ENCODE measurements at places on chromosomes 6 and 20.

- no peak for DNase-seq
Measured at GRCh38 chr6:85372915-85373270, 77.0 kb upstream of the NT5E start.

DNA sequence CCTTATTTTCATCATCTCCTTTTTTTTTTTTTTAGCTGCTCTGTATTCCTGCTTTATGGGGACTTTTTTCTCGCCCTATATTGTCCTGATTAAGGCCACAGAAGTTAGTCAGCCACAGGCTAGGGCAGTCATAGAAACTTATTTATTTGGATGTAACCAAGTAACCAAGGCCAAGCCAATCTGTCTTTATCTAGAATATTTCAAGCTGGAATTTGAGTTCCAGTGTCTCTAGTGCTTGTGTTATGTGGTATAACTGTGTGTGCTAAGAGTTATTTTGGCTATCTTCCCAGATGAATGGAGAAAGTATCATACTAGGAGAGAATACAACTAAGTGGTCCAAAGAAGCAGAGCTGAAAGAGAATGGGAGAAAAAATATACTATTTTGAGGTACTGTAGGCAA, 751.5 kb downstream of the CBLN4 start:
- DNase-seq, result no peak

DNA sequence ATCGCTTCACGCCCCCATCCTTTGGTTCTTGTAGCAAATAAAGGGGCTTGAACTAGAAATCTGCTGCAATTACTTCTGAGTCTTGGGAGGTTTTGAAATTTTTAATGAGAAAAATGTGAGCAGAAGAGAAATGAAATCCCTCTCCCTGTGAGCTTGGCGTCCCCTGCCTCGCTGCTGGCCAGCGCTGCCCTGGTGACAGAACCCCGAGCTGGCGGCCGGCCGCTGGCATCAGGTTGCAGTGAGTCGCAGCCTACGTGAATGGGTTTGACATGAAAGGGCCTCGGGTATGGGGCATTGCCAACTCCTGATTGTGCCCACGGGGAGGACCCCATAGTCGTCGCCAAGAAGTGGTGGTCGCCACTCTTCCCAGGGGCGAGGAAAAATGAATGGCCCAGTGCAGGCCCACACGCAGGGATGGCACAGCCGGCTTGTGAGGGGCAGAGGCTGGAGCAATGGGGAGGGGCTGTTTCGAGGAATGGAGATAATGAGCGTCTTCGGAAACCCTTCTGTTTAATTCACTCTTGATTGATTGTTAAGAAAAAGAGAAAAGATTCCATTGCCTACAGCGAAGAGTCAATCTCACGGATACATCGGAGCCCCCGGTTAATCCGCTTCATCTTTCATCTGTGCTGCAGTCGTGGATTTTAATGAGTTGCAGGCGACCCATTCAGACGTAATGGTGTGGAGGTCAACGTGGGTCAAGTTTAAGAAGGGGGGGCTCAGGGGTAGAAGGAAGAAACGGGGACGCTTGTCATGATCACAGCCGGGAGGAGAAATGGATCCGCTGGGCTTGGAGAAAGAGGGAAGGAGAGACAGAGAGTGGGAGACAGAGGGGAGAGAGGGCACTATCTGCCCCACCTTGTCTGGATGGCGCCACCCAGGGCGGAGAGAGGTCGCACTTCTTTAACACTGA, 380.1 kb downstream of the THBS2 start:
- no peak for DNase-seq

- DNase-seq, result no peak
Measured at GRCh38 chr6:3208775-3209113, 18.7 kb downstream of the TUBB2B start.

- DNase-seq, result peak; percentile 61
Measured at GRCh38 chr20:49276161-49276960, 1.5 kb downstream of the ZNFX1 start.

DNA sequence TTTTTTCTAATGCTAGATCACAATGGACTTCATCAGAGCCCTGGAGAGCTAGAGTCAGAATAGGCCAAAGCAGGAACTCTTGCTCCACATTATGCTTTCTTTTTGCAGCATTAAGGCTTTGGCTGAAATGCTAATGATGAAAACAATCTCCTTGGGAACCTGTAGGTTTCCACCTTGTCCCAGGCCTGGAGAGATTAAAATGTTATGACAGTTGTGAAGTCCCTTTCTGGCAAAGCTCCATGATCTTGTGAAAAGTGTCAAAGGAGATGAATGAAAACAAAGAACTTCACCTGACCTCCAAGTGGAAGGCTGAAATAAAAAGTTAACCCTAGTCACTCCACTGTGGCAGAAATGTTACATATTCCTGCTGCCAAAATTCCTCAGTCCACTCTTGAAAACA, 64.0 kb upstream of the LRRC1 start:
- DNase-seq, result no peak

GRCh38 chr20:2179233-2179580, 77.6 kb downstream of the STK35 start:
- DNase-seq, result no peak

DNA sequence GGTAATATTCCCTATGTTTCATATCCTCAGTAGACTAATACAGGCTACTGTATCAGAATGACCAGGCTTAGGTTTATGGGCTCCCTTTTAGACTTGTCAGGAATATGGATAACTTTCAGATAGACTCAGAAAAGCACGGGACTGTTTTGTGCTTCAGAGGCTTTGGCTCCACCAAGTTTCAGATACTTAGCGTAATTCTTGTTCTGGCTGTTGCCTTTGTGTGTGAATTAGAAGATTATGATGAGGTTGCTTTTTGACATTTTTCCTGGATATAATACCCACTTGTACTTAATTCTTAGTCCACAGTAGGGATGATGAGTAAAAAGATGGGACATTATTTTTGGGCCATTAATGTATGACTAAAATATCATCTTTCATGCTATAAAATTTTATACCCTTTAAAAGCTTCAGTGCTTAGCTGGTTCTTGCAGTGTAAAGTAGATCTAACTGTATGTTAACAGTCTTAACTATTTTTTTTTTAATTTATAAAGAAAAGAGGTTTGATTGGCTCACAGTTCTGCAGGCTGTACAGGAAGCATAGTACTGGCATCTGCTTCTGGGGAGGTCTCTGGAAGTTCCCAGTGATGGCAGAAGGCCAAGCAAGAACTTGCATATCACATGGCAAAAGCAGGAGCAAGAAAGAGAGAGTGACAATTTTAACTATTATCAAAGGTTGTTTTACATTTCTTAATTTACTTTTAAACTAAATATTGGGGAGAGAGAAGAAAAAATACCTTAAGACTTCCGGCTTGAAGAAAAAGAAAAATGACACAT, 120.7 kb downstream of the ZFAND3 start:
- DNase-seq, result no peak

- no peak for DNase-seq
Measured at GRCh38 chr6:11110921-11111768, at the start of gene ERVFRD-1. Gene ERVFRD-1, minus strand, starts transcription at chr6:11111725. Its CDS starts 6,415 bp downstream, at chr6:11105310.

DNA sequence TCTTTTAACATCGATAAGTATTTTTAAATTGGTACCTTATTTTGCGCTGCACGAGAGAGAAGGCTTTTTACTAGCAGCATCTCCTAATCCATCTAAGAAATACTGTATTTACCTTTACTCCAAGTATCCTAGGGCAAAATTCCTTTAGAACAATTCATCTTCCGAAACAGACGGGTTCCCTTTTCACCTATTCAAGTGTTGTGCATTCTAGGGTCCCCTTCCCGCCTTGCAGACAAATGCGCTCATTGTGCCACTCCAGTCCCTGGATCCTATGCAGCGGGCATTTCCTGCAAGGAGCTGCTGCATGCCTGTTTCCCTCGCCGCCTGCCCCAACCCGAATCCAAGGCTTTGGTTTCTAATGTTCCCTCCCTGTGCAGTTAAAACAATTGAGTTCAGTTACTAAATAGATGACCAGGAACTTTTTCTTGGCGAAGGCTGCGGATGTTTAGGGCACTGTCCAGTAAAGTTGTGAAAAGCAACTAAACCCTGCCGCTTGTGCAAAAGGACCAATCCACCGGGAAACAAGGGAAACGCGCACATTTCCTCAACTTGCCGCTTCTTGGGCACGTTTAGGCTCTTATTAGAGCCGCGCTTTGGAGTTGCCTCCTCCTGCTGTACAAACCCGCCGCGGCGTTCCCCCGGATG, 556 bp upstream of the SCAF8 start:
- DNase-seq, result no peak

DNA sequence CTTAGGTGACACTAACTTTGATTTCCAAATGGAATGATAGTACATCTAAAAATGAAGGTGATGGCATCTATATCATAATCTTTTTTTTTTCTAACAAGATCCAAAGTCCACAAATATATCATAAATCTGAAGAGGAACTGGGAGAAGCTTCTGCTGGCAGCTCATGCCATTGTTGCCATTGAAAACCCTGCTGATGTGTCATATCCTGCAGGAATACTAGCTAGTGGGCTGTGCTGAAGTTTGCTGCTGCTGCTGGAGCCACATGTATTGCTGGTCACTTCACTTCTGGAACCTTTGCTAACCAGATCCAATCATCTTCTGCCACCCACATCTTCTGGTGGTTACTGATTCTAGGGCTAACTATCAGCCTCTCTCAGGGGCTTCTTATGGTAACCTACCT, 27.4 kb upstream of the KHDC1 start:
- no peak for DNase-seq

- DNase-seq, result no peak
Measured at GRCh38 chr20:19889011-19889953, 127.9 kb upstream of the NAA20 start.

GRCh38 chr6:151005896-151006632, 140.6 kb downstream of the MTHFD1L start:
- DNase-seq, result no peak

- no peak for DNase-seq
Measured at GRCh38 chr6:107668743-107669474, 155.2 kb downstream of the SCML4 start.

GRCh38 chr20:45290677-45291355, 15.8 kb upstream of the RBPJL start:
- peak; percentile 62 for DNase-seq

GRCh38 chr6:13866301-13866700, 51.9 kb upstream of the MCUR1 start:
- no peak for DNase-seq

DNA sequence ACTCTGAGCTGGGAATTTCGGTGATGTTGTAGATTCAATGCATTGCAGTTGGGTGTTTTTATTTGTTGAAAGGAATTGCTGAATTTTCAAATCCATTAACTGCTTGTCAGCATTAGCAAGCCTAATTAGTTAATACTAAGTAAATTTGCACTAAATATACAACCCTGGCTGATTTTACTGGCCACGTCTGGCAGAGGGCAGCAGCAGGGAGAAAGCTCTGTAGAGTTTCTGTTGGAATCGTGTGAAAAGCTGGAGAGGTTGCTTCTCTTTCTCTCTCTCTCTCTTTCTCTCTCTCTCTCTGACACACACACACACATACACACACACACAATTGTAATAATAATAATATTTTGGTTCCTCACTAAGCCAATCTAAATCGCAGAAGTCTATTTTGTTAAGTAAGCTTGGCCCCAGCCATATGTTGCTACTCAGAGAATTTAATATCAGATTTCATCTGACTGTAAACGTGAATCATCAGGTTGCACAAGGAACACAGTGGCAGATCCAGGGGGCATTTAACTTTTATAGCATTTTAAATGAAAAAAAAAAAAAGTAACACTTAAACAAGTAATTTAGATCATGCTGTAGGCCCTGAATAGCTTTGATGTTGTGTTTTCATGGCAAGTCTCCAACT, 289.5 kb downstream of the ESR1 start:
- no peak for DNase-seq

- DNase-seq, result no peak
Measured at GRCh38 chr6:87029711-87030314, 65.1 kb downstream of the CGA start.

DNA sequence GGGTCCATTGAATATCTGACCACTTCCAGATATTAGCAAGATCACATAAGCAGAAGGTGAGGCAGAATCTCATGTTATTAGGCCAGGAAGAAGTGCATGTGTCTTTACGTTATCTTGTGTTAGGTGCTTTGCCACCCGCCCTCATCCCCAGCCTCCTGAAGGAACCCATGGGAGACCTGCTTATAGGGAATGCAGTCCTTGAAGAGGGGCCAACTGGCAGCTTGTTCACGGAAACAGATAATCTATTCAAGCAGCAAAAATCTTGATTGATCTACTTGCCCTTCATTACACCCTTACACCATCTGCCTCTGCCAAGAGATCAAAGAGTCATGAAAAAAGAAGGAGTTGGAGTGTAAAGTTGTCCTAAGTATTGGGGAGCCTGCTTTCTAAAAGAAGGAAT, 576.4 kb downstream of the HTR1B start:
- DNase-seq, result no peak

- no peak for DNase-seq
Measured at GRCh38 chr20:51118216-51118615, 95.3 kb upstream of the KCNG1 start.

GRCh38 chr6:28537509-28538140, 11.9 kb downstream of the GPX5 start:
- DNase-seq, result no peak

- DNase-seq, result peak; percentile 33
Measured at GRCh38 chr20:25984933-25985332, 288.3 kb upstream of the ZNF337 start.

- no peak for DNase-seq
Measured at GRCh38 chr20:32804817-32805216, 14.9 kb upstream of the MAPRE1 start.

GRCh38 chr6:49826743-49827406, 39.5 kb downstream of the CRISP1 start:
- no peak for DNase-seq

GRCh38 chr6:109653264-109653663, 37.7 kb downstream of the AK9 start:
- no peak for DNase-seq

GRCh38 chr20:16423311-16424212, 149.7 kb downstream of the KIF16B start:
- no peak for DNase-seq

DNA sequence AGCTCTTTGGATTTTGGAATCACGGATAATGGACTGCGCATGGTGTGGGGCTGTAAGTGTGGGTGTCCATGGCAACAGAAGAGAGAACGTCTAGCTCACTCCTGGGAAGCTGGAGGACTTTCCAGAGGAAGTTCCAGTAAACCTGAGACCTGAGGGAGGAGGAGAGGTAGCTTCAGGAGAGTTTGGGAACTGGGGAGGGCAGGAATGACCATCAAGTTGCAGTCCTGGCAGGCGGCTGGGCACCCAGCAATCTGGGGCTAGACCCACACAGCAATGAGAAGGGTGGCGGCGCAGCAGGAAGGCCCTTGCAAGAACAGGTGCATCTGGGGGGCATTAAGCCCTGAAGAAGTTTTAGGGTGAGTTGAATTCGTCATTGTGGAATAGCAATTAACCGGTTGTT, 95.9 kb downstream of the FOXC1 start:
- DNase-seq, result no peak

DNA sequence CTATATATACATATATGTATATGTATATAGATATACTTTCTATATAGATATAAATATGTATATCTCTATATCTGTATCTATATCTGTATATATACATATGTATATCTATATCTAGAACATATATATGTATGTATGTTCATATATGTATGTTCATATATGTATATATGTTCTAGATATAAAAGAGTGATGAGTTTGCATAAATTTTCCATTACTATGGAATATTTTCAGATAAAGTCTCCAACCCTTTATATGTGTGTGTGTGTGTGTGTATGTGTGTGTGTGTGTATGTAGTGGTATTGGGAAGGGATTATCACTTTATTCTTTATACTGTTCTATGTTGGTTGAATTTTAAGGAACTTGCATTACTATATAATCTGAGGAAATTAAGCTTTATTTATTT, 33.3 kb downstream of the SYNE1 start:
- DNase-seq, result no peak

- DNase-seq, result no peak
Measured at GRCh38 chr6:79064635-79065034, 13.4 kb downstream of the PHIP start.
